Liver (tissue), 10 donors: ENCODE measurements at places on chromosomes 11 and 22. TPM values are rescaled to one million over a fixed set of nuclear protein-coding genes. Genes with fewer than 3 reads are reported as not detected.

Gene KRTAP5-7
- not detected for total RNA-seq

Gene TEX12
- total RNA-seq: not detected

Gene HBB
- 3,950 TPM for total RNA-seq

Gene DPAGT1
- total RNA-seq: 40.5 TPM

Gene APOBEC3G
- 3.3 TPM for total RNA-seq

Gene GGTLC2
- not detected for total RNA-seq

Gene OR51B2
- 0.37 TPM for total RNA-seq

DNA sequence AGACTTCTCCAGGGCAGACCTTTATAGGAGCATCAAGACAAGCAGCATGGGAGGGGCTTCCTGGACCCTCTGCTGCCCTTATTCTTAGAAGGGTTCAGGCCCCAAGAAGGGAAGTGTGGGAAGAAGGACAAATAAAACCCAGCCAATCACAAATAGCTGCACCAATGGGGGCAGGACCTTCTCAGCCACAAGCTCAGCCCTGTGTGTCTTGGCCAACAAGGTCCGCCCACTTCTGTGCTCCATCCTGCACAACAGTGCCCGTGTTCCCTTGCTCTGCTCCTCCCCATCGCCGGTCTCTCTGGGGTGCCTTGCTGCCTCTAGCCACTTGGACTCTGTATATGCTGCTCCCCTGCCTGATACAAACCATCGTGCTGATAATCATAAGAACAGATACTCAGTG is 86.1 kb downstream of the NAT10 start:
- no peak overlapping the region for H3K27ac ChIP-seq
- H3K4me3 ChIP-seq: no peak overlapping the region
- H3K27me3 ChIP-seq: no peaks in the 10 kb centered on the region
- H3K4me1 ChIP-seq: no peaks in the 10 kb centered on the region
- peaks cover 5% of the 10 kb centered on the region for H3K36me3 ChIP-seq

- peaks cover 62% of the 10 kb centered on the region for H3K36me3 ChIP-seq
- no peak overlapping the region for H3K4me3 ChIP-seq
- no peak overlapping the region for H3K27ac ChIP-seq
Measured at GRCh38 chr22:19043121-19044085, 78.8 kb downstream of the DGCR2 start.

DNA sequence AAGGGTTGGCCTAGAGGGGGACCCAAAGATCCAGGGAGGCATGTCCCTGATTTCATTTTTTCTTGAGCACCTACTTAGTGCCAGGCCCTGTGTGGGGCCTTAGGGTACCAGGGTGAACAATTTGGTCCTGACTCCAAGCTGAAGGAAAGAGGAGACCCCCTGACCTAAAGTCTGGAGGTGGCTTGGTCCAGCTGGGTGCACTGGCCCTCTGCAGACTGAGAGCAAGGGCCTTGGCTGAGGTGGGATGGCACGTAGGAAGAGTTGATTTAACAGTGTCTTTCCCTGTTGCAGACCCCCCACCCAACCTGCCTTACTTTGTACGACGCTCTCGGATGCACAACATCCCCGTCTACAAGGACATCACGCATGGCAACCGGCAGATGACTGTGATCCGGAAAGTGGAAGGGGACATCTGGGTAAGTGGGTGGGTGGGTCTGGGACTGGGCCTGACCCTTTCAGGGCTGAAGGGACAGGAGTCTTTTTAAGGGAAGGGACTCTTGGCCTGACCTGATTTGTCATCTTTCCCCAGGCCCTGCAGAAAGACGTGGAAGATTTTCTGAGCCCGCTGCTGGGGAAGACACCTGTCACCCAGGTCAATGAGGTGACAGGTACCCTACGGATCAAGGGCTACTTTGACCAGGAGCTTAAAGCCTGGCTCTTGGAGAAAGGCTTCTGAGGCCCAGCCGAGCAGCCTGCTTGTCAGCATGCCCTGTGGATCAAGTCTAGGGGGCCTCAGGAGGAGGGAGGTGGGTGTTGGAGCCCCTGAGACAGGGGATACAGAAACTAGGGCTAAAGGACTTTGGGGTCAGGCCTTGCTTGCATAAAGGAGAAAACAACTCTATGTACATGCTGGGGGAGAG is 3.3 kb downstream of the MRPL49 start:
- H3K4me1 ChIP-seq: peaks cover 15% of the 10 kb centered on the region
- peaks cover 62% of the 10 kb centered on the region for H3K36me3 ChIP-seq
- no peaks in the 10 kb centered on the region for H3K27me3 ChIP-seq
- DNase-seq: no peak
- no peak overlapping the region for H3K4me3 ChIP-seq
- no peak overlapping the region for H3K27ac ChIP-seq

DNA sequence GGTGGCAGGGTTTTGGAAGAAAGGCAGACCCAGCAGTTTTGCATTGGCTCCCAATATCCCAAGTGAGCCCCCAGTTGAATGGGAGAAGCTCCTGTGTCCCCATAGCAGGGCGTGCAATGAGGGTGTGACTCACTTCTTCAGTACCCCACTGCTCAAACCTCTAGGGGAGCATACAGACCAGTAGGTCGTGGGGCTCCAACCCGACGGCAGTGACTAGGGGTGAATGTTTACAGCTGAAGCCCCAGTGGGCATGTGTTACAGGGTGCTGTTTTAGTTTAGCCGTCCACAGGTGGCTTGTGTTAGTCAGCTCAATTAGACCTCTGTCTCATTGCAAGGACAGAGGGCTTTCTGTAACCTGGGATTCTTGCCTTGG is 564.5 kb upstream of the CNTN5 start:
- no peak for DNase-seq
- no peak overlapping the region for H3K27ac ChIP-seq
- H3K36me3 ChIP-seq: no peaks in the 10 kb centered on the region
- H3K4me3 ChIP-seq: no peak overlapping the region
- no peaks in the 10 kb centered on the region for H3K4me1 ChIP-seq

DNA sequence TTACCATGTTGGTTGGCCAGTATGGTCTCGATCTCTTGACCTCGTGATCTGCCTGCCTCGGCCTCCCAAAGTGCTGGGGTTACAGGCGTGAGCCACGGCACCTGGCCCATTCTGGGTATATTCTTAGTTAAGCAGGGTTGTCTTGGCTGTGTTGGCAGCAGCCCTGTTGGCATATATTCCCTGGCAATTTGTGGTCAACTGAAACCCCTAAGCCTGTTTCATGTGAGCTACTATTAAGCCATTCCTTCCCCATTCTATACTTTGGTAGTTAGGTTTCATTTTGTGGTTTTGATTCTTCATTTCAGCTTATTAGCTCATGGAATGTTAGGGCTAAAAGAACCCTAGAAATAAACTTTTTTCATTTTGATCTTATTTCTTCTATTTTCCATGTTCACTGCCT is 22.2 kb upstream of the IL18BP start:
- peaks cover 5% of the 10 kb centered on the region for H3K36me3 ChIP-seq
- H3K27me3 ChIP-seq: no peaks in the 10 kb centered on the region
- no peaks in the 10 kb centered on the region for H3K4me1 ChIP-seq
- no peak for DNase-seq
- no peak overlapping the region for H3K27ac ChIP-seq

DNA sequence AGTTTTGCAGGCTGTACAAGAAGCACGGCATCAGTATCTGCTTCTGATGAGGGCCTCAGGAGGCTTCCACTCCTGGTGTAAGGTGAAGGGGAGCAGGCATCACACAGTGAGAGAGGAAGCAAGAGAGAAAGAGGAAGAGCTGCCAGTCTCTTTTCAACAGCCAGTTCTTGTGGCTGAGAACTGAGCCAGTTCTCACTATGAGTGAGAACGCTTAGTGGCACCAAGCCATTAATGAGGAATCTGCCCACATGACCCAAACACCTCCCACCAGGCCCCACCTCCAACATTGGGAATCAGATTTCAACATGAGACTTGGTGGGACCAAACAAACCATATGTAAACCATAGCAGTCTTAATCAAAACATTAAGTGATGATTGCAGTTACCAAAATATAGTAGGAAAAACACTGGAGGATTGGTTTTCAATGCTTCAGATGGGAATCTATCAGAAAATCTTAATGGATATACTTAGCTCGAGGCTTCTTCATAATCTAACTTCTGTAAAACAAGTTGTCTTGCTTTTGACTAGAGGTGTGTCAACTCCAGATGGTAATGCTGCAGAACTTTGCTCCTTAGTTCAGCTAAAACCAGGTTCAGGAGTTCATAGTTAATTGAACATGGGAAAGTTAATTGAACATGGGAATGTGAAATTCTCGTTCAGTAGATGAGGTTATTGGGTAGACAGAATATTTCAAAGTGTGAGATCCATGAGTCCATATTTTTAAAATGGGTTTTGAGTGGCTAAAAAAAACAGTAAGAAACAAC is 12.2 kb downstream of the FAR1 start:
- no peaks in the 10 kb centered on the region for H3K27me3 ChIP-seq
- DNase-seq: no peak
- no peak overlapping the region for H3K4me3 ChIP-seq
- H3K4me1 ChIP-seq: no peaks in the 10 kb centered on the region
- H3K27ac ChIP-seq: no peak overlapping the region

- no peaks in the 10 kb centered on the region for H3K36me3 ChIP-seq
- no peak for DNase-seq
- no peak overlapping the region for H3K4me3 ChIP-seq
- H3K27me3 ChIP-seq: no peaks in the 10 kb centered on the region
Measured at GRCh38 chr11:87954476-87954875, 220.8 kb downstream of the RAB38 start.

GRCh38 chr11:27507557-27508322 is 1.2 kb upstream of the LIN7C start:
- H3K27ac ChIP-seq: no peak overlapping the region
- H3K4me1 ChIP-seq: peaks cover 19% of the 10 kb centered on the region
- H3K27me3 ChIP-seq: no peaks in the 10 kb centered on the region
- no peaks in the 10 kb centered on the region for H3K36me3 ChIP-seq

GRCh38 chr11:119307219-119307618 is 9.7 kb downstream of the MCAM start:
- no peaks in the 10 kb centered on the region for H3K4me1 ChIP-seq
- H3K36me3 ChIP-seq: no peaks in the 10 kb centered on the region
- H3K27ac ChIP-seq: no peak overlapping the region
- H3K4me3 ChIP-seq: no peak overlapping the region
- H3K27me3 ChIP-seq: no peaks in the 10 kb centered on the region
- DNase-seq: no peak

DNA sequence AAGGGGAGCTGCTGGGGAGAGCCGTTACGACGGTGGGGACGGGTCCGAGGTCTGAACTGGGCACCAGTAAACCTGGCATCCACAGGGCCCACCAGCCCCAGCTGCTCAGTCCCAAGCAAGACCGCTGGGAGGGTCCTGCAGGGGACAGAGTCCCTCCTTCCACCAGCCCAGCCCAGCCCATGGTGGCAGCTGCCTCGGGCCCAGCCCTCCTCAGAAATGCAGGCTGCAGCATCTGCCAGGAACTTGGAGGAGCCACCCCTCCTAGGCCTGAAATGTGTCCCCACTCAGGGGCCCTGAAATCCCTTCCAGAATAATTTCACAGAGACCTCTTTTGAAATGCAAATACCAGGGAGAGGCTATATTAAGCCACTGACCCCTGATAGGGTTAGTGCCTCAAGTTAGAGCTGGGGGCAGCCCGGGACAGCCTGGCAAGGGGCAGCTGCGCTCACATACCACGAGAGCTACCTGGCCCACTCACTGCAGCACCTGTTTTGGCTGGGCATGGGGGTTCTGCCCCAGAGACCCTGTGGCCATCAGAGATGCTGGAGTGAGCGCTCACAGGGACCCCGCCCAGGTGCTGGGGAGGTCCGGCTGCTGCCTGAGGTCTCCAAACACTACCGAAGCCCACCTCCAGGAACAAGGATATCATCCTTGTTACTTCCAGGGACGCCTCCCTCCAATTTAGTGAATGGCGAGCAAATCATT is 53.1 kb downstream of the CELSR1 start:
- no peak overlapping the region for H3K4me3 ChIP-seq
- H3K4me1 ChIP-seq: no peaks in the 10 kb centered on the region
- H3K27me3 ChIP-seq: no peaks in the 10 kb centered on the region
- H3K36me3 ChIP-seq: no peaks in the 10 kb centered on the region
- H3K27ac ChIP-seq: no peak overlapping the region

- no peaks in the 10 kb centered on the region for H3K36me3 ChIP-seq
- no peak overlapping the region for H3K4me3 ChIP-seq
- no peaks in the 10 kb centered on the region for H3K27me3 ChIP-seq
- no peak overlapping the region for H3K27ac ChIP-seq
- peaks cover 7% of the 10 kb centered on the region for H3K4me1 ChIP-seq
- no peak for DNase-seq
Measured at GRCh38 chr11:88341522-88342251, 4.2 kb upstream of the CTSC start.

DNA sequence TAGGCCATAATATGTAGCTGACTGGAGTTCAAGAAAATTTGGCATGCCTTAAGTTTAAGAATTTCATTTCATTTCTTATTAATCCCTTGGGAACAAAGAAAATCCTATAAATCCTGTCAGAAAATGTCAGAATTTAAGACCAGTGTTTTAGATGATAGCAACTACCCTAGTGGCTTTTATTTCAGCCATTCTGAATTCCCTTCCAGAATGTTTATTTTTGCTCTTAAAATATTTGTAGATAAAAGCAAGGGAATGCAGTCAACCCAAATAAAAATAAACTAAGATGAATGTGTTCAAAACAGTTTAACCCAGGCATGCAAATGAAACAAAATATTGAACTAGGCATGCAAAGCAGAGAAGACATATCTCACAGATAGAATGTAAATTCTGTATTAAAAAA is 356.9 kb upstream of the LRRC4C start:
- H3K27ac ChIP-seq: no peak overlapping the region
- no peak for DNase-seq
- no peaks in the 10 kb centered on the region for H3K4me1 ChIP-seq
- H3K27me3 ChIP-seq: no peaks in the 10 kb centered on the region
